ENCODE measurements at places on chromosomes 6 and 20.

GRCh38 chr6:115356371-115356770 lies 704.3 kb downstream of the FRK start:
- no peaks in the 10 kb centered on the region for H3K27me3 ChIP-seq
- no peak overlapping the region for H3K4me3 ChIP-seq
- H3K36me3 ChIP-seq = no peaks in the 10 kb centered on the region
- DNase-seq = no peak

- H3K4me3 ChIP-seq = no peak overlapping the region
- no peak for DNase-seq
- no peaks in the 10 kb centered on the region for H3K27me3 ChIP-seq
These were observed 1109.0 kb upstream of the FLRT3 start for GRCh38 chr20:15446373-15446772.

GRCh38 chr6:24666097-24666640 lies 530 bp downstream of the TDP2 start:
- 0 out of 2 replicates have a peak overlapping the region, but pooled peaks have one; percentile 0 for H3K27ac ChIP-seq
- no peak for DNase-seq
- no peaks in the 10 kb centered on the region for H3K27me3 ChIP-seq
- peaks cover 13% of the 10 kb centered on the region for H3K4me1 ChIP-seq
- peaks cover 32% of the 10 kb centered on the region for H3K36me3 ChIP-seq
- H3K4me3 ChIP-seq = peak overlapping the region; percentile 69

- no peak for DNase-seq
- H3K27me3 ChIP-seq = no peaks in the 10 kb centered on the region
- H3K4me1 ChIP-seq = no peaks in the 10 kb centered on the region
- no peak overlapping the region for H3K27ac ChIP-seq
These were observed 481.9 kb downstream of the C6orf118 start for GRCh38 chr6:164827537-164827936.

- no peak overlapping the region for H3K4me3 ChIP-seq
- H3K36me3 ChIP-seq = no peaks in the 10 kb centered on the region
- peaks cover 54% of the 10 kb centered on the region for H3K4me1 ChIP-seq
- no peak overlapping the region for H3K27ac ChIP-seq
- DNase-seq = no peak
These were observed 43.0 kb downstream of the CBFA2T2 start for GRCh38 chr20:33532753-33533459.

DNA sequence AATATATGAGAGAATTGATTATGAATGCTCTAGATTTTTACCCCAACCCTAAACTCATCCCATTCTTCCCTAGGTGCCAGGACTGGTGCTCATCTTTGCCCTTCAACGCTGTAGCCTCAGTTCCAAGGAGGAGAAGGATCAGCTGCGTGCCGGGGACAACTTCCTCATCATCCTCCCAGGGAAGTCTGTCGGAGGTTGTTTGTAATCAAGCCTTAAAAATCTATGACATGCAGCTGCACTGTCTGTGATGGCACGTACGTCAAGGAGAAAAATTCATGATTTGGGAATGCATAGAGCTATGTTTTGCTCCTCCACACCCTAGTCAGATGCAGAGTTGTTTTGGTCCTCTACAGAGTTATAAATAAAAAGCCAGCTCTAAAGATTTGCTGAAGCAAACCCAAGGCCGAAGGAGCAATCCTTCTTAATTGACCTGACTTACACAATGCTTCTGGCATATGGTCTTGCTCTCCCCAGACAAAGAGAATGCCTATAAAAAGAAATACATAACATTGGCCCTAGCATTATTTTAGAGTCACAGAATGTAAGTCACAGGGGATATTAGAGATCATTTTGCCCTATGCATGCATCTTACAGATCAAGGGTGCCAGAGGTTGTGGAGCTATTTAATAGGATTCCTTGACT lies 244.2 kb downstream of the HIVEP2 start:
- no peak overlapping the region for H3K27ac ChIP-seq
- H3K4me3 ChIP-seq = no peak overlapping the region
- H3K36me3 ChIP-seq = no peaks in the 10 kb centered on the region
- no peaks in the 10 kb centered on the region for H3K27me3 ChIP-seq
- no peaks in the 10 kb centered on the region for H3K4me1 ChIP-seq

GRCh38 chr6:4262526-4262925 lies 127.2 kb upstream of the ECI2 start:
- H3K4me3 ChIP-seq = no peak overlapping the region
- DNase-seq = no peak
